ENCODE measurements at places on chromosomes 2 and 18.

GRCh38 chr2:116716444-116716843 is 1098.0 kb upstream of the DDX18 start:
- no peak for DNase-seq

DNA sequence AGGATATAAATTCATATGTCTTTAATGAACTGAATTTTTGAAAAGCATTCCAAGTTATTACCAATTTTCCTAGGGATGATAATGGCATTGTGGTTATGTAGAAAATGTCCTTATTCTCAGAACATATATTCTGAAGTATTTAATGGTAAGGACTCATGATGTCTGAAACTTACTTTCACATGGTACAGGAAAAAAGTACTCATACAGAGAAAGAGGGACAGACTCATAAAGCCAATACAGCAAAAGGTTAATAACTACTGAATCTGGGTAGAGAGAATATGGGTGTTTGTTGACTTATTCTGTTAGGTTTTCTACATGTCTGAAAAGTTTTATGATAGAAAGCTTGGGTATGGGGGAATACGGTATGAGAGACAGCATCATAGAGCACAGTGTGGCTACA is 84.3 kb upstream of the SERTAD2 start:
- DNase-seq = no peak

DNA sequence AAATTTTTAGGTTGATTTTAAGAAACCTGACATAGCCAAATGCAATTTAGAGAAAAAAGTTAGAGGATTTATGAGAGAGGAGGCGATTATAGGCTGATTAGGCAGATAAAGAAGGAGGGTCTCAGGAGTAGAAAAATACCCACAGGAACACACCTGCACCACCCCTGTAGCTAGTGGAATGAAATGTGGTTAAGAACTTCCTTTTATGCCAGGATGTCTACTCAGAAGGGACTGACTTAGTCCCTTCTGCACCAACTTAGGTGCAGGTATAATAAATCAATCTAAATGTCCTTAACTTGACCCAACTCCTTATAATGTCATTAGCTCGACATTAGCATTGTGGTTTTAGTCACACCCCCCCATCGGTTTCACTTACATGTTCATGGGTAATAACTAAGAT is 1274.5 kb upstream of the TMEFF2 start:
- no peak for DNase-seq

DNA sequence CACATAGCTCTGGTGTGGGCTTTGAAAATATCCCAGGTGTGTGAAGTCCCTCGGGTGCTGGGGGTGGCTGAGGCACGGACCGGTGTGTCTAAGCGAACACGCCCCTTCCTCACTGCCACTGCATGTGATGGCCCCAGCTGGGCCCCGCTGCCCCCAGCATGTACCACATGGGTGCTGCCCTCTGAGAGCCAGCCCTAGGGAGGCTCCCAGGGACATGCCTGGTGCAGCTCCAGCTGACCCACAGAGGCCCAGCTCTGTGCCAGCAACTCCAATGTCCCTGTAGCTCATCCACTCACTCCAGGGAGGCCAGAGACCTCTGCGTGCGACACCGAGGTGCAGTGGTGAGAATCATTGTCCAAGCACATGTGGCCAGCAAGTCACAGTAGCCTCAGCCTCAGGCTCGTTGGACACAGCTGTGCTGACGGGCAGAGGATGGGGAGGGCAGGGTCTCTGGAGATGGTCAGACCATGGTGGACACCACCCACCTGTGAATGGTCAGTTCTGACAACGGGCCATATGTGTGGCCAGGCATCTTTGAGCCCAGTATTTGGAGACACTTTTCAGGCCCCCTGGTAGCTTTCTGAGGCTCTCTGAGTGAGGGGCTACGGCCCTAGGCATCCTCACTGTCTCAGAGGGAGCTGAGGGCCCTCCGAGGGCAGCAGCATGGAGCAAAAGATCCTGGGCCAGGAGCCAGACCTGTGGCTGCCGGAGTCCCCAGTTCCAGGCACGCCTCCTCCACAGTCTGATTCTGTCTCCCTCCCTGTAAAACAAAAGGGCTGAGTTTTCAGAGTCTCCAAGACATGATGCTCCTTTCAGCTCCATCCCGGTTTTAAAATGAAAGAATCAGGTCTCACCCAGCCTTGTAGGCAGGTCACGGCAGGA is 220.7 kb downstream of the NDUFA10 start:
- no peak for DNase-seq

DNA sequence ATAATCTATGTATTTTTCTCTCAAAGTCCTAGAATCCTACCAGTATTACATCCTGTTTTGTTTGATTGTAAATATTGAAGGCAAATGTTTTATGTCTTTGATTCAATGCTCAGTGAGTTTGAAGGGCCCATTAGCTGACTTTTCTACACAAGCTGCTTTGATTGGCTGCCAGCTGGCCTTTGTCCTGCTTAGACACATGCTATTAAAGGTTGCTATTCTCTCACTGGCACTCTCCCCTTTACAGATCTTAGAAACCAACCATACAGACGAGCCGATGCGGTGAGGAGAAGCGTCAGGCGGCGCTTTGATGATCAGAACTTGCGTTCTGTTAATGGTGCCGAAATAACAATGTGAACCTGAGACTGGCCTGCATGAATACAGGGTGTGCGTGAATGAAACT is 69.7 kb downstream of the PRPF40A start:
- no peak for DNase-seq

GRCh38 chr2:8462899-8463648 is 218.8 kb upstream of the ID2 start:
- DNase-seq = no peak

DNA sequence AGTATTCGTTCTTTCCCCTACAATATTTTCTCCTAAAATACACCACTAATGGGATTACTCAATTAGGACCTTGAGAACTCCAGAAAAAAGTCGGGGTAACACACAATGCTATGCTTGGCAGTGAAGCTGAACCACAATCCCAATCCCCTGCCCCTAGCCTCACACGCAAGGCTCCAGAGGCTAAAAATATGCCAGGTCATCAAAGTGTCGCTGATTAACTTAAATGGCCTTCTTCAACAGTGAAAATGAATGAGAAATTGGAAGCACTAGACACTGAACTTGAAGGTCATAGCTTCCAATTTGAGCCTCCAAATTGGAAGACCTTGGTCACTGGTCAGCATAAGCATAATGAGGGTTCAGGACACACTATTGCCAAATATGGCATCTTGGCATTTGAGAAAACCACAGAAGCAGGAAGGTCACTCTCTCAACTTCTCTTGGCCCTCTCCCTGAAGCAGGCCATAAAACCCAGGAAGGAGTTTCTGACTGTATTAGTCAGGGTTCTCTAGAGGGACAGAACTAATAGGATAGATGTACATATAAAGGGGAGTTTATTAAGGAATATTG is 86.0 kb upstream of the SATB2 start:
- DNase-seq = no peak

- DNase-seq = no peak
Observed at GRCh38 chr2:25402477-25402876, 60.8 kb upstream of the DNMT3A start.

GRCh38 chr2:197838036-197838435 is 33.6 kb downstream of the PLCL1 start:
- no peak for DNase-seq

DNA sequence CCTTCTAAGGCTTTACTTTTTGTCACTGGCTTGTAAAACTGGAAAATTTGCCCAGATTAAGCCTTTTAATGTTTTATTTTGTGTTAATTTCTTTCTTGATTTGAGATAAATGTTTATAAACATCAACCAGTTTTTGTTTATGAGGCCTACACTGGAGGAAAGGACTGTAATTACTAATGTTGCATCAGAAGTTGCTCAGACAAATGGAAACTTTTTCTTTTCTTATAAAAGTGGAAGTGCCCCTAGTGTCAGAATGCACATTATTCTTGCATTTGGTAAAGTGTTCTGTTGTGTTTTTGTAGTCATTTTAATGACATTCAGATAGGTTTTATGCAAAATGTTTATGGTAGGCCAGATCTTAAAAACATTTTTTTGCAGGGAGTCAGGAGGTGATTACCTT is 25.3 kb downstream of the LCLAT1 start:
- no peak for DNase-seq

- DNase-seq = no peak
Observed at GRCh38 chr2:160085662-160086061, 23.2 kb upstream of the PLA2R1 start.

- DNase-seq = no peak
Observed at GRCh38 chr2:218781691-218782527, at the start of gene CYP27A1. Gene CYP27A1 (plus strand): TSS chr2:218782147. CDS start chr2:218782183, 36 bp downstream.

- no peak for DNase-seq
Observed at GRCh38 chr2:5253263-5253662, 438.9 kb upstream of the SOX11 start.

DNA sequence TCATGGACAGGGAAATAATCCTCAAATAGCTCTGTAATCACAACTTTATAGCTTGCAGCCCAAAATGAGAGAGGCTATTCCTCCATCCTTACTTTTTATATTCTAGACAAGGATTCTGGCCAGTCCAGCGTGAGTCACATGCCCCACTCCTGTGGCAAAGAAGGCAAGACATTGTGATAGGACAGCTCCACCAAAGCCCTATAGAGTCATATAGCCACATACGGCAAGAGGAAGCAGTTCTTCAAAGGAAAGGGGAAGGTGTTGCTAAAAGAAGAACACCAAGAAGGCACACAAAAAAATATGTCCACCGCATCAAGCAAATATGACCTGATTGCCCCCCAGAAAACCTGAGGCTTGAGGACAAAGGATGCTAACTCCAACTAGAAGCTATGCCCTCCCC is 3.4 kb upstream of the GFPT1 start:
- DNase-seq = no peak

- DNase-seq = no peak
Observed at GRCh38 chr18:37467002-37467662, 98.5 kb downstream of the CELF4 start.

GRCh38 chr2:238285653-238286082 is 2.7 kb downstream of the PER2 start:
- DNase-seq = no peak

DNA sequence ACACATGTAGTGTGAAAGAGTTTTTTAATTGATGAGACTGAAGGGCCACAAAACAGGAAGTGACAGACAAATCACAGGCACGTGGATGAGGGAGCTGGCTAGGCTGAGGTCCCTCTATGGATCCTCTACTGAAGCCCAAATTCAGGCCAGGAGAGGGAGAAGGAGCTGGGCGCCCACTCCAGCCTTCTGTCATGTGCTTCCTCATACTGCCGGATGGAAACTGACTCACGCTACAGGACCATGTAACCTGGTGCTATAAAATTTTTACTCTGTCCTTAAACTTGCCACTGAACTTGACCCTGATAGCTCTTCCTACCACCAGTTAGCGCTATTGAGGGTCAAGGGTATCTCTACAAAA is 31.3 kb downstream of the PSTPIP2 start:
- DNase-seq = no peak

GRCh38 chr2:160906878-160907277 is 253.3 kb upstream of the TANK start:
- DNase-seq = no peak

- DNase-seq = no peak
Observed at GRCh38 chr18:36188916-36189315, 1.6 kb downstream of the MOCOS start.

DNA sequence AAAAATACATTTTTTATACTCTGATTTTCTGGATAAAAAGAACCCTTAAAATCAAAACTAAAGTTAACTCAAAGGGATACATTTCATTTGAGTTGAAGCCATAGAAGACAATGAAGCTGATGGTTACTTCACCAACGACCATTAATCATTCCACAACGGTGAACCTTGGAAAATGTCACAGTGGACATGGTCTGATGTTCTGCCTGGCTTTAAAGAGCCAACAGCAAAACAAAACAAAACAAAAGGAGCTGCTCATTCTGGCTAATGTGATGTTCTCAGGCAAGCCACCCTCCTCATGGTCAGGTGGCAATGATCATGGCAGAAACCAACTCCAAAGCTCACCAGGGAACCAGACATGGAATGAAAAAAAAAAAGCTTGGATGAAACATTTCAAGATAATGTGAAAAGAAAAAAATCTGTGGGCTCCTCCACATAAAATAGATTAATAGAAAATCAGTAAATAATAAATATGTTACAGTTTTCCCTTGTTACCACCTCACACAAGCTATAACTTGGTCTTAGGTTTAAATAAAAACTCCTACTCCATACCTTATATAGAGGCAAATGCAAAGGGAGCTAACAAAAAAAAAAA is 90.1 kb upstream of the SERTAD2 start:
- no peak for DNase-seq

GRCh38 chr2:176399074-176399598 is 129.9 kb downstream of the MTX2 start:
- no peak for DNase-seq

DNA sequence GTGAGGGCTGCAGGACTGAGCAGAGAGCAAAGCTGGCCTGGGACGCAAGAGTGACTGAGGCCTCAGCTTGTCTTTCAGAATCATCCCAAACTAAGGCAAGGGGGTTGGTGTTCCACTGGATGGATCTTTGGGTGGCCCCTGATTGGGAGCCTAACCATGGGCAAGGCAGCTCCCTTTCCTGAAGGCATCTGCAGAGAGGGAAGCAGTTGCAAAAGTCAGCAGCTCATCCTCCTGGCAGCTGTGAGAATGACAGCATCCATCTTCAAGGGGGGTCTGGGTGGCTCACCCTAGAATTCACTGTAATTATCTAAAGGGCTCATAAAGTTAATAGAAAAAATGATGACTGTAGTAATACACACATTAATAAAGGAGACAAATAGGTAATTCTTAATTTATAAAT is 46.5 kb upstream of the RAB31 start:
- DNase-seq = no peak

DNA sequence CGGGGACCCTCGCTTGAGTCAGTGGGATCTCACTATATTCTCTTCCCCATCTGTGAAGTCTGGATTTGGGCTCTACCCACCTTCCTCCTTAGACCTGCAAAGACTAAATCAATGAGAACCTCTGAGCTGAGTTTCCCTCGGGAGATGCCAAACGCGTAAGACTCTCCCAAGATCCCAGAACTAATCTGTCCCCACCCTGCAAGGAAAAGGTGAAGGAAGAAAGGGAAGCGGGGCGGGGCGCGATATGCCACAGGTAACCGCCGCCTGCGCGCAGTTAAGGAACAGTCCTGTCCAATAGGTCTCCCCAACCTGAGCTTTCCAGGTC is 780 bp downstream of the SRD5A2 start:
- no peak for DNase-seq

GRCh38 chr2:174957050-174957449 is 48.1 kb downstream of the CHN1 start:
- DNase-seq = no peak

GRCh38 chr2:205869439-205869838 is 187.1 kb downstream of the NRP2 start:
- no peak for DNase-seq

DNA sequence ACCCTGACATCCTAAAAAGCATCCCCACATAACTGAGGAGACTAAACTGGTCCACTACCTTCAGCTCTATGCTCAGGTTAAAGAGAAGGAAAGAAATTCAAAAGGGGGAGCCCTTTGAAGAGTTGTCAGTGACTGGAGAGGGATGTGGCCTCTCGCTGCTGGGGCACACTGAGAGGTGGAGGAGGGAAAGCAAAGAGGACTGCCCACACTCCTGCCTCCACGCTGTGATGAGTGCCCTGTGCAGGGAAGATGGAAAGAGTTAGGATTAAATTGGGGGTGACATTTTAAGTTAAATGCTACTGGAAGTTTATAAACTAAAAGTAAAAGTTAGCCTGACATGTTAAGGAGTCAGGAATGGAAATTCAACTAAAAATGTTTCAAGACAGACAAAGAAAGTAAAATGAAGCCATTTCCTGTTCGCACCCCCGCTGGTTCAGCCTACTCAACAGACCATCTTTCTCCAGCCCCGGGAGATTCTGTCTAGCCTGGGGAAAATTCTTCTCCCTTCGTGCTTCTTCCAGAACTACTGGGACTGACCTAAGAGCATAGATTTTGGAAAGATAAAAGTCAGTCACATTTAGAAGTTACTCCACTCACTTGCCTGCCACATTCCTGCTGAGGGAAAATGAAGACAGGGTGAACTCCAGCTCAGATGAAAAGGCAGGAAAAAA is 17.8 kb upstream of the INO80C start:
- DNase-seq = no peak

Measured in stimulated activated CD4-positive, alpha-beta T cell treated with anti-CD3 and anti-CD28 coated beads, Interleukin-15, amount 100 ng/mL, for 1 hour (primary cell).